ENCODE measurements at places on chromosomes 2 and 18.

- no peak for DNase-seq
Measured at GRCh38 chr2:173544641-173545363, 190.1 kb downstream of the CDCA7 start.

- DNase-seq: no peak
Measured at GRCh38 chr2:181517685-181518301, 60.6 kb downstream of the ITGA4 start.

DNA sequence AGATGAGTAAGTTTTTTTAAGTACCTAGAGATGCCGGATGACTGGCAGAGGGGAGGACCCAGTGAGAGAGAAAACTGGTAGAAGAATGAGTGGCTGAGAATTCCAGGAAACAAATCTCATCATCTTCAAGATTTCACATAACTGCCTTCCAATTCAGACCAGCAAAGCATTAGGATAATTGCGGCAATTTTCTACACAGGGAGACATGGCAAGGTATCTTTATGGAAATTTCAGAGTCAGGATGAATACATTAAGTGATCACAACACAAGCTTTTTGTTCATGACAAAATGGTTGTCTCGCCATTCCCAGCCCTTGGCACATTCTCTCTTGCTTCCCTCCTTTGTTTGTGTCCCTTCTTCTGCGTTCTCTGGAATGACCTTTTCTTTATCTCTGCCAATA, 82.1 kb downstream of the ALK start:
- DNase-seq: no peak

GRCh38 chr2:196208915-196209314, 37.5 kb upstream of the STK17B start:
- DNase-seq: no peak
